Ovary (tissue), 10 donors: ENCODE measurements at places on chromosomes 11 and 22.

DNA sequence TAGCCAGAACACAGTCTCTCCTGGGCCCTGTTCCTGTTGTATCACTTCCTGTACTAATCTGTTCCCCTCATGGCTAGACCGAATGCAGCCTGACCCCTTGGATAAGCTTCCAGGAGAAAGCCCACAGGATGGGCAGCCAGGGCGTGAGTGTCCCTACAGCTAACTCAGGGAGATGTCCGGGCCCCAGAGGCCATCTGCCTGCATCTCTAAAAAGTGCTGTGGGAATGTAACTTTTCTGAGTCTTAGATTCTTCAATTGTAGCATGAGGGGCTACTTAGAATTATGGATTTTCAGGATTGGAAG, 7.7 kb upstream of the MALAT1 start:
- no peak for DNase-seq

DNA sequence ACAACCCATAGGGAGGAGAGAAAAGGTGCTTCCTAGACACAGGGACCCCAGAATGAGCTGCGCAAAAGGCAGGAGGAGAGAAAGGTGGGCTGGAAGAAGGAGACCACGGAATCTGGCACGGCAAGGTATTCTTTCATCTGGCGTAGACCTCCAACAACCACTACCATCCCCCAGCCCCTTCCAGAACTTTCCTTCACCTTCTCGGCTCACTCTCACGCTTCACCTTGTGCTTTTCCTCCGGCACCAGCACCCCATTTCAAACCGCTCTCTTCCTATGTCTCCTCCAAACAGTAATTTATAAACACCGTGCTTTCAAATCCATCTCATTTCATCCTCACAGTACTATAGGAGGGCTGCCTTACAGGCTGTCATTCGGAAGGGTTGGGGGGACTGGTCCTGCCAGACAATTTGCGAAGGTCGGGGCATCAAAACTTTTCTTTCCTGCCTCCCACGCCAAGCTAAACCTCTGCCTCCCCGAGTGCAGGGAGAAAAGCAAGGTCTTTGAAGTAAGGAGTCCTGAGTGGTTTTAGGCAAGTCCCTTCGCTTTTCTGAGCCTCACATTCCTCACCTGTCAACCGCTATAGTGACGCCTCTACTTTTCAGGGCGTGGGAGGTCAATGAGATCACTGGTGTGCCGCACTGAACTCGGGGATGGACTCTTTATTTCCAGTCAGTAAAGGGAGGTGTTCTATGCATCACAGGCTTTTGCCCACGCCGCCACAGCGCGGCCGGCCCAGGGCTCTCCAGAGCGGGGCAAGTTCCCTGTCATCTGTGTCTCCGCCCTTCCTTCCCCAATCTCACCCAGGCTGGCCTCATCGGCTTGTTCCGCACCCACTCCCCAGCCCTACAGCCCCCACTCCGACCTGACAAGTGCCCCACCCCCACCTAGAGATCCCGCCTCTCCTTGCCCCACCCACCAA, 800 bp downstream of the KCTD21 start:
- DNase-seq, result no peak

GRCh38 chr11:46208803-46209202, 68.7 kb upstream of the CREB3L1 start:
- no peak for DNase-seq

- no peak for DNase-seq
Measured at GRCh38 chr11:27100534-27100933, 59.9 kb downstream of the BBOX1 start.

DNA sequence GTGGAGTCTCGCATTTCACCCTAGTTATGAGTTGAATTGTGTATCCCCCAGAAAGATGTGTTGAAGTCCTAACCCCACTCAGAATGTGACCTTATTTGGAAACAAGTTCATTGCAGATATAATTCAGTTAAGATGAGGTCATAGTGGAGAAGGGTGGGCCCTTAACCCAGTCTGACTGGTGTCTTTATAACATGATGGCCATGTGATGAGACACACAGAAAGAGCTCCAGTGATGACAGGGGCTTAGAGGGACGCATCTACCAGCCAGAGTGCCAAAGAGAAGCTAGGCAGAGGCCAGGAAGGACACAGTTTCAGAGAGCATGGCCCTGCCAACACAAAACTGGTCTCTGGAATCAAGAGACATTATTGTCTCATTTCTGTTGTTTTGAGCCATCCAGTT, 50.3 kb downstream of the LARGE1 start:
- no peak for DNase-seq

GRCh38 chr11:65136515-65137096, 2.3 kb upstream of the SYVN1 start:
- no peak for DNase-seq

DNA sequence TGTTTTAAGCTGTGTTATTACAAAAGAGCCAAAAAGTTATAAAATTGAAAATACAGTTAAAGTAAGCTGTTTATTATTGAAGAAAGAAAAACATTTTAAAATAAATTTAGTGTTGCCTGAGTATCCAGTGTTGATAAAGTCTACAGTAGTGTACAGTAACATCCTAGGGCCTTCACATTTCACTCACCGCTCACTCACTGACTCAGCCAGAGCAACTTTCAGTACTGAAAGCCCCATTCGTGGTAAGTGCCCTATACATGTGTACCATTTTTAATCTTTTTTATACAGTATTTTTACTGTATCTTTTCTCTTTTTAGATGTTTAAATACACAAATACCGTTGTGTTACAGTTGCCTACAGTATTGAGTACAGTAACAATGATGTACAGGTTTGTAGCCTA, 35.0 kb downstream of the POLD3 start:
- no peak for DNase-seq

- DNase-seq, result no peak
Measured at GRCh38 chr22:46241396-46242007, 8.6 kb downstream of the CDPF1 start.
